Kidney epithelial cell (primary cell): ENCODE measurements at places on chromosomes 2 and 18. TPM values are rescaled to one million over a fixed set of nuclear protein-coding genes. Genes with fewer than 3 reads are reported as not detected.
A peak's percentile ranks its signal among the peaks of the same experiment; 100 is the strongest.

GRCh38 chr2:7742301-7742700 lies 825.1 kb downstream of the RNF144A start:
- no peak for DNase-seq

DNA sequence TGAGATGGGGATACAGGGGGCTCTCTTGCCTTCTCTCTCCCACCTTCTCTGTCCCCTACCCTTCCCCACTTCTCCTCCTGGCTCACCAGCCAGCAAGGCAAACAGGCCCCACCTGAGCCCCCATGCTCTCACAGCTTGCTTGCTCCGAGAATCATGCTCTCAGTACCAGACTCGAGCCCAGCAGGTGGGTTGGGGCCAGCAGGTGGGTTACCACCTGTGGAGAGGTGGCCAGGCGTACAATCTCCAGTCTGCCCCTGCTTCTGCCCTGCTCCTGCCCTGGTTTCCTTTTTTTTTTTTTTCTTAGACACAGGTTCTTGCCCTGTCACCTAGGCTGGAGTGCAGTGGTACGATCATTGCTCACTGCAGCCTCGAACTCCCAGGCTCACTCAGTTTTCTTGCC lies 214.5 kb downstream of the SH3RF3 start:
- DNase-seq, result no peak

The SYT4 gene
- total RNA-seq, result 0.27 TPM in 1 of 2 replicates, not detected in the other

DNA sequence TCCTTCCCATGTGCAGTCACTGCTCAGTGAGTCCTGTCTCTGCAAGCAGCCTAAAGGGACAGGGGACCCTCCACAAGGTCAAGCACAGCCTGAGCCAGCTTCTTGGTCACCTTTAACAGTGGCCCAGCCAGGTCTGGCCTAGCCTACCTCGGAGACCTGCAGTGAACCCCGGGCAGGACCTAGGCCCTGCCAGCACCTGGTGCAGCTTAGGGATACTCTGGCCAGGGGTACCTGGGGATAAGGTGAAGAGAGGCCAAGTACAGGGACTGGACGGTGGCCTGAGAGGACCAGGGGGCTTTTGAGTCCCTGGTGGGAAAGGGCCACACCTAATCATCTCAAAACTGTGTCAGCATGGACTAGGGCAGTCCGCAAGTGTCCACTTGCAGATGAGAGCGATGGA lies 67.8 kb downstream of the EMX1 start:
- no peak for DNase-seq

DNA sequence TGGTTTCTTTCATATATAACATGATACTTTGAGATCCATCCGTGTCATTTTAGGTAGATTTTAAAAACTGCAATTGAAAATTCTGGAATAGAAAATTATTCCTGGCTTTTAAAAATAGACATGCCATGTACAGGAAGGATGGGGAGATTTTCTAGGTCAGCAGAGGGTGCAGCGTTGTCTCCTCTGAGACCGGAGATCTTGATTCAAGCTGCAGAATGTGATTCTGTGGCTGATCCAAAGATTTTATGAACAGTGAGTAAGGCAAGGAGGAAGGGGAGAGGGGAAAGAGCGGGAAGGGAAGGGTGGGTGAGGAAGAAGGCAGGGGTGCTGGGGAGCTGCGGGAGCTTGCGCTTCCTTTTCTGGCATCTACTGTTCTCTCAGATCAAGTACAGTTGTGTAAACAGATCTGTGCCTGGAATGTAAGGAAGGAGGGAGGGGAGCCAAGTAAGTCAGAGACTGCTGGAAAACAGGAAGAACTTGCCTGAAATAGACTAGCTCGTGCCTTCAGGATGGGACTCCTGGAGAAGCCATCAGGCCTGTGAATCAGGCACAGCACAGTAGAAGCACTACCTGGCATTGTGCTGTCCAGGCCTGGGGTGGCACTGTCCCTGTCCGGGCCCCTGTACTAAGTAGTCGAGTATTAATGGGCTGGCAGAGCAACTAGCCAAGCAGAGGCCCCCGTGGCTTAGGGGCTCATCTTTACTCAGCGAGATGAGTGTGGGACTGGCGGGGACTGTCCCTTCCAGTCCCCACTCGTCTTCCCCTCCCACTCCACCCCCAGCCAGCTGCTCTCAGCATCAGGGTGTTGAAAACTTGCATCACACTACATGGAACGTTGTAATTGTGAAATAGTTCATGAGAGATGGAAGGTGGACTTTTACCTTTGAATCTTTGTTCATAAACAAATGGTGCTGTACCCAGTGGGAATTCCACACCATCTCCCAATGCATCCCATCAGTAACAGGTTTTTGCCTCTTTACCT lies 163.5 kb downstream of the UXS1 start:
- no peak for DNase-seq

DNA sequence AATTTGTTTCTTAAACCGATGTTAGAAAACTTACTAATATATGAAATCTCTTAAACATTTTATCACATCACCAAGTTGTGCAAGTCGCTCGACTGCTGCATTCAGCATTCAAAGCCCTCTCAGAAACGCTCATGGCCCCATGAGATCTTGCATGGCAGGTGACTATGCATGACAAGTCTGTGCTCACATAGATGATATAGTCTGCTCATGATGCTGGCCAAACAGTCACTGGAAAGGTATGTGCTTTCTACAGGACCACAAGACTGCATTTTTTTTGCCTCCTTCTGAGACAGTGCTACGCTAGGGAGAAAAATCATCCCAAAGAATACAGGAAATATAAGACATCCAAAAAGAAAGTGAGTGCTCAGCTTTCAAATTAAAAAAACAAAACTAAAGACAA lies 98.3 kb upstream of the ZBTB14 start:
- DNase-seq, result peak; percentile 39

The CSRNP3 gene
- total RNA-seq, result 1.6 and 3.6 TPM in 2 replicates

The CRACDL gene
- 1.4 TPM in 2 replicates for total RNA-seq

The ALPI gene
- not detected in 2 replicates for total RNA-seq

The DSG1 gene
- 0.17 TPM in 1 of 2 replicates, not detected in the other for total RNA-seq

The MAP3K20 gene
- total RNA-seq, result 18.9 and 20.4 TPM in 2 replicates

DNA sequence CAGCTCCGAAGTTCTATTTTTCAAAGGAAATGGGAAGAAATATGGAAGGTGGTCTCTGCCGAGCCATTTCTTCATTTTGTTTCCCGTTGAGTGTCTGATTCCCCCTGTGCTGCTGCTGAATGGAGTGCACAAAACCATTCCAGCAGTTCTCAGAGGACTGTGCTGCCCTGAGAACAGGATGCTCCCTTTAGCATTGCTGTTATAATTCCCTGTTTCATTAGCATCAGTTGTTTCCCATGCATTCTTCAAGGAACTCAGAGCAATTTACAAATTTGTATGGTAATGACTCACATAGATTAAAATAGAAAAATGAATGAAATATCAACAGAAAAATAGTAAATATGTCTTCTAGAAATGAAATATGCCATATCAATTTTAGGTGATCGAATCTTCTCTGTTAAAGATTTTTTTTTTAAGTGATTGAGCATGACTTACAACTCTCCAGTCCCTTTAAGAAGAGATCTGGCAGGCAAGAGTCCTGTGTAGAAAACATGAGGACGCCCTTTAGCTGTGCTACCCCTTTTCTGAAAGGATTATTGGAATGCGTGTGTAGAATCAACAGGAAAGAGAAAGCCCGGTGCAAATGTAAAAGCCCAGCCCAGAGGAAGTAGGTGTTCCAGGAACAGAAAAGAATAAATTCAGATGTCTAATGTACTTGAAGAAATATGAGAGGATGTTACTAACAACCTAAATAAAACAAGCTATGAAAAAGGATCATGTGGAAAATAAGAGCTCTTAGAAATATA lies 118.5 kb downstream of the ATP9B start:
- DNase-seq, result no peak
